ENCODE measurements at places on chromosomes 11 and 22. TPM values are rescaled to one million over a fixed set of nuclear protein-coding genes. Genes with fewer than 3 reads are reported as not detected.

GRCh38 chr11:5593146-5593545 is 3.3 kb upstream of the TRIM6 start:
- DNase-seq: no peak
- no peak overlapping the region for H3K4me3 ChIP-seq
- peaks cover 12% of the 10 kb centered on the region for H3K4me1 ChIP-seq
- no peak overlapping the region for H3K27ac ChIP-seq
- peaks cover 5% of the 10 kb centered on the region for H3K27me3 ChIP-seq

Gene GRIA4
- total RNA-seq: not detected

DNA sequence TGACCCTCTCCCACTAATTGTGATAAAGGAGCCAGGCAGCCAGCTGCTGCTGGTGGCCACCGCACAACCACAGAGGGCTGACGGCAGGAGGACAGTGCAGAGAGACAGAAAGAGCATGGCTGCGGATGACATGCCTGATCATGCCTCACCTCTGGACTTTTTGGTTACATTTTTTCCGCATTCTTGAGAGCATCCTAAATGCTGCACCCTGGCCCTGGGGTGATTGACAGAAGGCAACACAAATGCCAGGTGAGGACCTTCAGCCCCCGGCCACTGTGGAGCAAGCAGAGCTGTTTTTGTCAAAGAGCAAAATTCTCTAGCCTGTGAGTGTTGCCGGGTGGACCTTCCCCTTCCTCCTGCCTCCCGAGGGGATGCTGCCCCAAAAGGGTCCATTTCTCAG is 78.5 kb downstream of the RPS6KA4 start:
- no peak overlapping the region for H3K4me3 ChIP-seq
- H3K4me1 ChIP-seq: no peaks in the 10 kb centered on the region
- H3K27me3 ChIP-seq: peaks cover 28% of the 10 kb centered on the region
- H3K27ac ChIP-seq: no peak overlapping the region

Gene SLC22A6
- not detected for total RNA-seq

DNA sequence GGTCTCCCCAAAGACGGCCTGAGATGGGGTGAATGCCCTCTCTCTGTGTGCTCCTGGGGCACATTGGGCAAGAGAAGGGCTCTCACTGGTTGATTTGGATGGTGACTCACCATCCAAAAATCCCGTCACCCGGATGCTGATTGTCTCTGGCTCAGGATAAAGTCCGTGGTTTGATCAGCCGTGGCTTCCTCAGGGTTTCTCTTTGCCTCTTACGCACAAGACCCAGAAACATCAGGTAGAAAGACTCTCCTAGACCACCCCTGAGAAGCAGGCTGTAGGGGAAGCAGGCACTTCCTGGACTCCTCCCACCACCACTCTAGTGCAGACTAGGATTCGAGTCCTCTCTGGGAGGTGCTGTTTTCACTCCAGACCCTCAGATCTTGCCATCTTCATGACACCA is 176.1 kb upstream of the NCAM1 start:
- no peaks in the 10 kb centered on the region for H3K36me3 ChIP-seq
- DNase-seq: no peak
- H3K27ac ChIP-seq: no peak overlapping the region
- no peaks in the 10 kb centered on the region for H3K4me1 ChIP-seq

Gene MOGAT2
- not detected for total RNA-seq

Gene SERPING1
- not detected for total RNA-seq

Gene PAMR1
- total RNA-seq: not detected

DNA sequence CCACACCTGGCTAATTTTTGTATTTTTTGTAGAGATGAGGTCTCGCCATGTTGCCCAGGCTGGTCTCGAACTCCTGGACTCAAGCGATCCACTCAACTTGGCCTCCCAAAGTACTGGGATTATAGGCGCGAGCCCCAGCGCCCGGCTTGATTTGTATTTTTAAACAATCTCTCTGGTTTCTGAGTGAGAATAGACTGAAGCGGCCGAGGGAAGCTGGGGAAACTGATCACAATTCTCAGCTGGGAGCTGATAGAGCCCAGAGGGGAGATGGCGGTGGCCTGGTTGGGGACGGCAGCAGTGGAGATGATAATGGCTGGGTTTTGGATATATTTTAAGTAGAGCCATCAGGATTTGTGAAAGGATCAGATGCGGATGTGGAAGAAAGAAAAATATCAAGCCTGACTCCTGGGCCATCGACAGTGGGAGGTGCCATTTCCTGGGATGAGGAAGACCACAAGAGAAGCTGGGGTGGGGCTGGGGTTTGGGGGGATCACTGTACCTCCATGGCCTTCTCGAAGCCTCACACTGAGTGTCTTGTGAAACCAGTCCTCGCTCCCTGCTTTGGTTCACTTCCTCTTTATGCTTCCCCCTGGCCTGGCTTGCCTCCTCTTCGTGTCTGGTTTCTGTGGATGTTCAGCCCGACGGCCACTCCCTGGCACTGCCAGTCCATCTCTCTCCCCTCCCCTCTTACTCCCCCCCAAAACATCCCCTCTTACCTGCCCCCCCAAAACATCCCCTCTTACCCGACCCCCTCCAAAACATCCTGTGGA is 51.9 kb downstream of the IGLL1 start:
- no peak overlapping the region for H3K27ac ChIP-seq
- no peak for DNase-seq
- no peak overlapping the region for H3K4me3 ChIP-seq
- peaks cover 10% of the 10 kb centered on the region for H3K27me3 ChIP-seq

GRCh38 chr11:62925308-62925707 is 4.1 kb upstream of the CHRM1 start:
- peaks cover 19% of the 10 kb centered on the region for H3K4me1 ChIP-seq
- no peak for DNase-seq
- no peak overlapping the region for H3K4me3 ChIP-seq
- H3K27me3 ChIP-seq: peaks cover 85% of the 10 kb centered on the region
- H3K27ac ChIP-seq: no peak overlapping the region
- H3K36me3 ChIP-seq: no peaks in the 10 kb centered on the region

Gene SLC17A6
- total RNA-seq: not detected

Gene MCHR1
- total RNA-seq: not detected

DNA sequence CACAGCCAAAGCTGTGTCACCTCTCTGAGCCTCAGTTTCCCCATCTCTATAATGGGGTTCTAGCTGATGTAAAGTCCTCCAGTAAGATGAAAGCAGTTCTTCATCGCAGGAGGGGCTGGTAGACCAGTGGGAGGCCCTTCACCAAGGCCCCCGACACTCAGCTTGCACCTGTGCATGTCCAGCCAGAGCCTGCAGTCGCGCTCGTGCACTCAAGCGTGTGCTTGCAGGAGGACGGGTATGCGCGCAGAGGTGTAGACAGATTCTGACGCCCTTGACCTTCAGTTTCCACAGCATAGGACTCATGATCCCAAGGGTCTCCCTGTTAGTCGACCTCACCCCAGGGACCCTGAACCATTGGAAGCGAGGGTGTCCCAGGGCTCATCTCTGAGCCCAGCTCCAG is 633.7 kb downstream of the TBC1D22A start:
- H3K27ac ChIP-seq: no peak overlapping the region
- no peaks in the 10 kb centered on the region for H3K27me3 ChIP-seq
- no peaks in the 10 kb centered on the region for H3K4me1 ChIP-seq
- H3K4me3 ChIP-seq: no peak overlapping the region
- no peaks in the 10 kb centered on the region for H3K36me3 ChIP-seq

DNA sequence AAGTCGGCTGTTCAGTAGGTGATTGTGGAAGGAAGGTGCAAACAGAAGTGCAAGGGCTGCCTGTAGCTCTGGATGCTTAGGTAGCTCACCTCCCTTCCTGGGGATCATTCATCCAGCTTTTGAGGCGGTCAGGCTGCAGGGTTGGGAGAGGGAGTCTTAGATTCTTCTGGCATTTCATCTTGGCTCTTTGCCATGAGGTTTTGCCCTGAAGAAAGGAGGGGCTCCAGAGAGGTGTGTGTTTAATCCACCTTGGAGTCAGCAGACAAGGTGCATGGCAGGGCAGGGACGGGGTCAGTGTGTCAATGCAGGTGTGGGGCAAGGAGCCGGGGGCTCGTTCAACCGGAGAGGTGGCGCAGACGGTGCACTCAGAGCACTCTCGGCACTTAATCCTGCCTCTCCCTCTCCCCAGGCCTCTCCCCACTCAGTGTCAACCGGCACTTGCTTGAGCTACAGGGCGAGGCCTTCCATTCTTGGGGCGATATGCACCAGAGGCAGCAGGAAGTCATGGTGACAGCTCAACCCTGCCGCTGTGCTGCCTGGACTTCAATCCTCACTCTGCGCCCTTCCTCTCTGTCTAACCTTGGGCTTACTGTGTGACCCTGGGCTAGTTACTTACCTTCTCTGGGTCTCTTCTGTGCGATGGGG is 7.2 kb downstream of the ADAMTS15 start:
- peaks cover 52% of the 10 kb centered on the region for H3K27me3 ChIP-seq
- no peak overlapping the region for H3K4me3 ChIP-seq
- H3K36me3 ChIP-seq: no peaks in the 10 kb centered on the region
- no peak for DNase-seq

- H3K27me3 ChIP-seq: no peaks in the 10 kb centered on the region
- H3K4me3 ChIP-seq: no peak overlapping the region
- no peak overlapping the region for H3K27ac ChIP-seq
- no peaks in the 10 kb centered on the region for H3K4me1 ChIP-seq
- no peak for DNase-seq
Measured at GRCh38 chr11:11942668-11943067, 65.8 kb downstream of the DKK3 start.

GRCh38 chr11:36142439-36142838 is 146.8 kb downstream of the COMMD9 start:
- DNase-seq: no peak
- H3K4me1 ChIP-seq: no peaks in the 10 kb centered on the region

DNA sequence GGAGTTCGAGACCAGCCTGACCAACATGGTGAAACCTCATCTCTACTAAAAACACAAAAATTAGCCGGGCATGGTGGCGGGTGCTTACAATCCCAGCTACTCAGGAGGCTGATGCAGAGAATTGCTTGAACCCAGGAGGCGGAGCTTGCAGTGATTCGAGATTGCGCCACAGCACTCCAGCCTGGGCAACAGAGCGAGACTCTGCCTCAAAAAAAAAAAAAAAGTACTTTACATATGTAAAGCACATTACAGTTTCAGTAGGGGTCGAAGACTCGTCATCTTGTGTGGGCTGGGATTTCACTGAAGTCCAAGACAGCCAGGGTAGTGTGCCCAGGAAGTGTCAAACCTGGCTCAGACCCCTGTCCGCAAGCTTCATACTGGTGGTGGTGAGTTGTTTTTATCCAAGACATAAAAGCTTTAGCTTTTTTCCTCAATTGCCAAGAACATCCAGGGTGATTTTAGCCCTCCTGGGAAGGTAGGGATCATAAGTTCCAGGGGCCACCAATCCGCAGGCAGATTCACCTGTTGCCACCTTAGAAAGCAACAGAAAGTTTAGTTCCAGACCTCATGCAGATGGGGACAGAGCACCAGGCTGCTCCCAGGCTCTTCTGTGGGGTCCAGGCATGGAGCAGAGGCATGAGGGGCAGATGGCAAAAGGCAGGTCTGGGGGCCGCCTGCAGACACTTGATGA is 21.6 kb upstream of the ADORA2A start:
- H3K27me3 ChIP-seq: no peaks in the 10 kb centered on the region

- no peaks in the 10 kb centered on the region for H3K4me1 ChIP-seq
- H3K4me3 ChIP-seq: no peak overlapping the region
- no peak for DNase-seq
- H3K36me3 ChIP-seq: no peaks in the 10 kb centered on the region
Measured at GRCh38 chr11:113213549-113213948, 100.8 kb upstream of the TTC12 start.

GRCh38 chr11:61353131-61354067 is 8.3 kb downstream of the CYB561A3 start:
- DNase-seq: no peak
- peaks cover 4% of the 10 kb centered on the region for H3K4me1 ChIP-seq
- peaks cover 20% of the 10 kb centered on the region for H3K36me3 ChIP-seq
- no peak overlapping the region for H3K4me3 ChIP-seq

Gene ELFN2
- total RNA-seq: 0.07 TPM

- DNase-seq: no peak
- no peak overlapping the region for H3K4me3 ChIP-seq
- H3K36me3 ChIP-seq: no peaks in the 10 kb centered on the region
- no peaks in the 10 kb centered on the region for H3K27me3 ChIP-seq
Measured at GRCh38 chr11:40306938-40307548, 1152.4 kb downstream of the LRRC4C start.

GRCh38 chr11:128488471-128488870 is 98.9 kb downstream of the ETS1 start:
- peaks cover 94% of the 10 kb centered on the region for H3K4me1 ChIP-seq
- H3K36me3 ChIP-seq: peaks cover 89% of the 10 kb centered on the region

Gene ANO5
- total RNA-seq: 0.12 TPM

Gene APOL5
- not detected for total RNA-seq

DNA sequence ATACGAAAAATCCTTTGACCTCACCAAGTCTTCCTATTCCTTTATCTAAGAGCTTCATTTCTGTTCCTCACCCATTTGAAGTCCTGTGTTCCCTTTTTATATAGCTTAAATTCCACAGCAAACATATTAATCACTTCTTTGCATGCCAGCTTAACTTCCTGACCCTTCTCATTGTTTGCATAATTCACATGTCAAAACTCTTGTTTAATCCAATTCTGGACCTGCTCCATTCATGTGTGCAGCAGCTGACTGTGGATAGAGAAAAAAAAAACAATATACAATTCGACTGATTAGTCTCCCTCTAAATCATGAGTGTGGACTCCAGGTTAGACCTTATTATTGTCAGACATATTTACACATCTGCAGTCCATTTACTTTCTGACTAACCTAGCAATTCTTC is 991.2 kb upstream of the TENM4 start:
- H3K36me3 ChIP-seq: no peaks in the 10 kb centered on the region
- no peak overlapping the region for H3K27ac ChIP-seq
- DNase-seq: no peak

DNA sequence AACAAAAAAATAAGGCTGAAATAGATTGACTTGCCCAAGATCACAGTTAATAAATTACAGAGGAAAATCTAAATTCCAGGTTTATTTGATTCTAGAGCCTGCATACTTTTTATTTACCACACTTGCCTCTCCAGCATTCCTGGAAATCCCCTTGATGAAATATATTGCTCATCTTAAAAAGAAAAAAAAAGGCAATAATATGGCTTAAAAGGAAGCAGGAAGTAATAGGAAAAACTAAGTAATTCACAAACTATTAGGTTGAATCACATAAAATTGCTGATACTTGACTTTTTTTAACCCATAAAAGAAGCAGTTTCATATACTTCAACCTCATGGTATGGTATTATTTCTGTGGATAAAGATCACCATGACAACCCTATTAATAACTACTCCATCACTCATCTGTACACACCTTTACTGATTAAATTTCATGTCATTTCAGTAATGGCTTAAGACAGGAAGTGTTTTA is 52.9 kb downstream of the COPB1 start:
- H3K27ac ChIP-seq: no peak overlapping the region
- no peaks in the 10 kb centered on the region for H3K27me3 ChIP-seq
- DNase-seq: no peak
- H3K4me3 ChIP-seq: no peak overlapping the region

Gene GLYAT
- not detected for total RNA-seq

- no peak for DNase-seq
- H3K36me3 ChIP-seq: no peaks in the 10 kb centered on the region
- H3K4me3 ChIP-seq: no peak overlapping the region
- no peaks in the 10 kb centered on the region for H3K4me1 ChIP-seq
- no peaks in the 10 kb centered on the region for H3K27me3 ChIP-seq
Measured at GRCh38 chr11:127393460-127393997, 393.0 kb upstream of the KIRREL3 start.
